ENCODE measurements at places on chromosomes 3 and 15.
A peak's percentile ranks its signal among the peaks of the same experiment; 100 is the strongest.

DNA sequence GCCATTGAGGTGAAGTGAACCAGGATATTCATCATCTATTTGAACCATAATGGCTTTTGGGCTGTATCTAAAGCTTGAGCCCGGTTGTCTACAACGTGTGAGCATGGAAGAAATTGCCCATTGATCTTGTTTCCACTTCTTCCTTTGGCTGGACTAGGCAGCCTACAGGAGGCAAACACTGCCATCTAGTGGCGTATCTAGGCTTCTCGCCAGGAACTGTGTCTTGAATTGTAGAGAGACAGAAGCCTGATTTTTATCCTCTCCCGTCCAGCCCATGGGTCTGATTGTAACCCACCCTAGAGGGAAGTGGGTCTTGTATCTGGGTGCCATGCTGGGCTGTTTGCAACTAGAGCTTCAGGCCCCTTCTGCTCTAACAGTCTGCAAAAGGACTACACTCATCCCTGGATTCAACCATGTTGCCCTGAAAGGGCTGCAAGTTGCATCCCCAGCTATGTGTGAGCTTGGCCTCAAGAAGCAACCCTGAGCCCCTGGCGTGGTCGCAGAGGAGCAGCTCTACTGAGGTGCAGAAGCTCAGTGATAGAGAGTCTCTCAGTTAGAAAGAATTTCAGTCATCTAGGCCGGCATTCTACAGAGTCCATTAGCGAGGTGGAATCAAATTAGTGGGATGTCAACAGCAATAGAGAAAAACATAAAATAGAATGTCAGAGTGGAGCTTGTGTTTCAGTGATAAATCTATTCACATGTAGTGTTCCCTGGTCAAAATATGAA, 170.2 kb upstream of the UMPS start:
- DNase-seq: peak; percentile 40

DNA sequence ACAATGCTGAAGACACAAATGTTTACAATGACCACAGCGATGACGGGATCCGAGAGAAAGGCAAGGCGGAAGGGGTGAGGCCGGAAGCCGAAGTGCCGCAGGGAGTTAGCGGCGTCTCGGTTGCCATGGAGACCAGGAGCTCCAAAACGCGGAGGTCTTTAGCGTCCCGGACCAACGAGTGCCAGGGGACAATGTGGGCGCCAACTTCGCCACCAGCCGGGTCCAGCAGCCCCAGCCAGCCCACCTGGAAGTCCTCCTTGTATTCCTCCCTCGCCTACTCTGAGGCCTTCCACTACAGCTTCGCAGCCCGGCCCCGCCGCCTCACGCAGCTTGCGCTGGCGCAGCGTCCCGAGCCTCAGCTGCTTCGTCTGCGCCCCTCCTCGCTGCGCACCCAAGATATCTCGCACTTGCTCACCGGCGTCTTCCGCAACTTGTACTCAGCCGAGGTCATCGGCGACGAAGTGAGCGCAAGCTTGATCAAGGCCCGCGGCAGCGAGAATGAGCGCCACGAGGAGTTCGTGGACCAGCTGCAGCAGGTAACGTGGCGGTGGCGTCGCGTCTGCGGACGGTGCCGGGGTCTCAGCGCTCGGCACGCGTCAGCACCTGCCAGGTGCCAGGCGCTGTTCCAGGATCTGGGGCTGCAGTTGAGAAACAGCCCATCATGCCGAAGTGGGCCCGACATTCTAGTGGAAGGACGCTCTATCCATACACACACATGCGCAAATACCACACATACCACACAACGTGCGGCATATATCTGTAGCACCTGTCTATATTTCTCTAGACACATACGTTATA, at the start of gene DLEC1:
TSS of gene DLEC1 (plus strand) at position 108 of the 798 bp plus-strand sequence. CDS start at position 126, 18 bp downstream.
- peak; percentile 96 for DNase-seq

- no peak for DNase-seq
Observed at GRCh38 chr15:86644339-86644738, 564.7 kb downstream of the AGBL1 start.

DNA sequence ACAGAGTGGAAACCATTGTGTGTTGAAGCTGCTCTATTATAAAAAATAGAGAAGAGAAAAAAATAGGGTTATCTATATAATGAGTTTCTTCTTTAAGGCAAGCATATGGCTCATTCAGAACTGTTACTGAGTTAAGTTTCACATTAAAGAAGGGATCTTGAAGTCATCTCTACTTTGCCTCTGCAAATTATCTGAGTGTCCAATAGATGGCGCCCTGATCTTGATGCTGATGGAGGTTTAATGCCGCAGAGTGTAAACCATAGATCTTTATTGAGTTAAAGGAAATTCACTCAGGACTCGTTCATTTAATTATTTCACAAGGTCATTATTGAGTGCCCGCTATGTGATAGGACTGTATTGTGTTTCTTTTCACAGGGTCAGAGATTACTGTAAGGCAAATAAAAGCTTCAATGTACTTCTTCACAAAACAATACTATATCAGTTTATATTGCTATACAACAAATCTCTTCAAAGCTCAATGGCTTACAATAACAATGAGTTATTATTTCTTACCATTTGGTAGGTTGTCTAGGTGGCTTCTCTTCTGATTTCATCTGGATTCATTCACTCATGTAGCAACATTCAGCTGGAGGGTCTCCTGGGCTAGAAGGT, 171.4 kb downstream of the NSUN3 start:
- DNase-seq: no peak

DNA sequence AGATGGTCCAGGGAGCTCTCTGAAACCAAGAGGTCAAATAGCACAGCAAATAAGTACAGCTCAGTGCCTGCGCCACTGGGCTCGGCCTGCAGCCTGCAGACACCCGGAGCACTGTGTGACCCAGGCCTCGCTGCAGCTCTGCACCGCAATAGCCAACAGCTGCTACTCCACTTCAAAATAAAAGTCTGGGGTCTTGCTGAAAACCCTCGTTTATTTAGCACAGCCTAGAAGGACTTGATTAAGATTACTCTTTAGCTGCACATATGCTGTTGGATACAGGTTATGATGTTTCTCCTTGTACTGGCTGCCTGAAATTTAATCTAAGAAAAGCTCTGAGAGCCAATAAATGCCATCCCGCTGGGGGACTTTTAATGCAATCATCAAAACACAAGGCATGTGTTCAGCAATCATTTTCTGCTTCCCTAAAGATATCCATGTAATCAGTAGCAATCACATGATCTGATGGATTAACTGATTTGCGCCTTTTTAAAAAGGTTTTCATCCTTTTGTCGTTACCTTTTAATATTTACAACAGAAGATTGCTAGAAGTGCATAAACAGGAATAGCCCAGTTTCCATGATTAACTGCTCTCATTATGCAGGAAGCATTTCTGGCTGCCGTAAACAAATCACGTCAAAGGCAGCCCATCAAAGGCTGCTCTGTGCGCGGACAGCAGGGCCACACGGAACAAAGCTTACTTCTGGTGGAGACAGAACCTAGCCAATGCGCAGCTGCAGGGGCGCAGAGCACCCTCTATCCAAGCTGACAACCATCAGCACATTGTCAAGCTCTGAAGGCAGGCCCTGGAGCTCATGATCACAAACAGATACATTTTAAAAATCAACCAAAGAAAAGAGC, 58.8 kb downstream of the CLASP2 start:
- no peak for DNase-seq

GRCh38 chr3:177836671-177837070, 639.4 kb upstream of the TBL1XR1 start:
- no peak for DNase-seq

DNA sequence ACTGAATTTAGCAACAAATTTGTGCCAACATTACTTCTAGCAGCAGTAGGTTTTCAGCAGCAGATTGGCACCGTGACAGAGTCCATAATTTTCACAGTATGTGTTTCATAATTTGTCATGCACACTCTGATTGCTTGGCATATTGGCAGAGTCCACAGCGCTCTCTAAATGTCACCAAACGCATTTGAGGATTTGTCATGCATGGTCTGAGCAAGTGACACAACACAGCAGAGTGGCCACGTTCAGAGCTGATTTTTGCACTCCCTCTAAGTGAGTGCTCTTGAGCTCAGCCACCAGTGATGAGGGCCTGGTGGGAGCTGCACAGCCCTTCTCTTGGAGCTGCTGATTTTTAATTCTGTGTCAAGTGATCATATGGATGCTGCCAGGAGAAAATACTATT, 1270.8 kb downstream of the ROBO1 start:
- no peak for DNase-seq

- no peak for DNase-seq
Observed at GRCh38 chr3:65739901-65740541, 298.7 kb downstream of the MAGI1 start.
